ENCODE measurements at places on chromosomes 6 and 20. TPM values are rescaled to one million over a fixed set of nuclear protein-coding genes. Genes with fewer than 3 reads are reported as not detected.

- H3K27ac ChIP-seq, result no peak overlapping the region
- DNase-seq, result peak; percentile 31
- no peaks in the 10 kb centered on the region for H3K27me3 ChIP-seq
- no peak overlapping the region for H3K4me3 ChIP-seq
- H3K36me3 ChIP-seq, result no peaks in the 10 kb centered on the region
- no peaks in the 10 kb centered on the region for H3K4me1 ChIP-seq
Measured at GRCh38 chr6:125421836-125422235, 120.1 kb upstream of the HDDC2 start.

GRCh38 chr6:166351715-166352285 is 9.5 kb upstream of the SFT2D1 start:
- DNase-seq, result peak; percentile 34
- H3K4me3 ChIP-seq, result peak overlapping the region; percentile 22
- peaks cover 5% of the 10 kb centered on the region for H3K4me1 ChIP-seq
- H3K27ac ChIP-seq, result no peak overlapping the region

DNA sequence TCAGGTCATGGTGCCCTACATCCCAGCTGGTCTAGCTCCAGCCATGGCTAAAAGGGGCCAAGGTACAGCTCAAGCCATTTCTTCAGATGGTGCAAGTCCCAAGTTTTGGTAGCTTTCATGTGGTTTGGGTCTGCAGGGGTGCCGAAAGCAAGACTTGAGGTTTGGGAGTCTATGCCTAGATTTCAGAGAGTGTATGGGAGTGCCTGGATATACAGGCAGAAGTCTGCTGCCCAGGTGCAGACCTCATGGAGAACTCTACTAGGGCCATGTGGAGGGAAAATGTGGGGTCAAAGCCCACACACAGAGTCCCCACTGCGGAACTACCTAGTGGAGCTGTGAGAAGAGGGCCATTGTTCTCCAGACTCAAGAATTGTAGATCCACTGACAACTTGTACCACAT is 1000.9 kb upstream of the ADGRB3 start:
- no peak for DNase-seq
- no peaks in the 10 kb centered on the region for H3K27me3 ChIP-seq
- H3K4me3 ChIP-seq, result no peak overlapping the region
- no peak overlapping the region for H3K27ac ChIP-seq
- H3K36me3 ChIP-seq, result no peaks in the 10 kb centered on the region
- H3K4me1 ChIP-seq, result no peaks in the 10 kb centered on the region

GRCh38 chr6:99366852-99367251 is 17.4 kb upstream of the FAXC start:
- H3K36me3 ChIP-seq, result no peaks in the 10 kb centered on the region
- no peaks in the 10 kb centered on the region for H3K27me3 ChIP-seq
- no peak overlapping the region for H3K27ac ChIP-seq
- no peak overlapping the region for H3K4me3 ChIP-seq

DNA sequence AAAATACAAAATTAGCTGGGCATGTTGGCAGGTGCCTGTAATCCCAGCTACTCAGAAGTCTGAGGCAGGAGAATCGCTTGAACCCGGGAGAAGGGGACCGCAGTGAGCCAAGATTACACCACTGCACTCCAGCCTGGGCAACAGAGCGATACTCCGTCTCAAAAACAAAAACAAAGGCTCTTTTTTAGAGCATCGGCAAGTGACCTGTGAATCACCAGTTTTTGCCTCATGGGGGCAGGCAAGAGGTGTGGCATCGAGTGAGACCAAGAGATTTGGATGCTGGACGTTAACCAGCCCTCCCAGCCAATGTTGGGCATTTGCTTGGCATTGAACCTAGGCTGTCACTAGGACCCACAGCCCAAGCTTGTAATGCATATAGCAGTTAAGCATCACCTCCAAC is 14.6 kb upstream of the CDK5RAP1 start:
- H3K27ac ChIP-seq, result no peak overlapping the region
- peak; percentile 66 for DNase-seq
- H3K4me3 ChIP-seq, result no peak overlapping the region
- no peaks in the 10 kb centered on the region for H3K27me3 ChIP-seq
- H3K36me3 ChIP-seq, result no peaks in the 10 kb centered on the region

- no peak overlapping the region for H3K4me3 ChIP-seq
- H3K27me3 ChIP-seq, result no peaks in the 10 kb centered on the region
- DNase-seq, result peak; percentile 48
- no peaks in the 10 kb centered on the region for H3K4me1 ChIP-seq
Measured at GRCh38 chr6:147447835-147448611, 60.5 kb upstream of the SAMD5 start.

FRS3 gene
- 4.3 TPM for total RNA-seq
